GM10248 (cell line): ENCODE measurements at places on chromosomes 12 and 14.
A peak's percentile ranks its signal among the peaks of the same experiment; 100 is the strongest.

DNA sequence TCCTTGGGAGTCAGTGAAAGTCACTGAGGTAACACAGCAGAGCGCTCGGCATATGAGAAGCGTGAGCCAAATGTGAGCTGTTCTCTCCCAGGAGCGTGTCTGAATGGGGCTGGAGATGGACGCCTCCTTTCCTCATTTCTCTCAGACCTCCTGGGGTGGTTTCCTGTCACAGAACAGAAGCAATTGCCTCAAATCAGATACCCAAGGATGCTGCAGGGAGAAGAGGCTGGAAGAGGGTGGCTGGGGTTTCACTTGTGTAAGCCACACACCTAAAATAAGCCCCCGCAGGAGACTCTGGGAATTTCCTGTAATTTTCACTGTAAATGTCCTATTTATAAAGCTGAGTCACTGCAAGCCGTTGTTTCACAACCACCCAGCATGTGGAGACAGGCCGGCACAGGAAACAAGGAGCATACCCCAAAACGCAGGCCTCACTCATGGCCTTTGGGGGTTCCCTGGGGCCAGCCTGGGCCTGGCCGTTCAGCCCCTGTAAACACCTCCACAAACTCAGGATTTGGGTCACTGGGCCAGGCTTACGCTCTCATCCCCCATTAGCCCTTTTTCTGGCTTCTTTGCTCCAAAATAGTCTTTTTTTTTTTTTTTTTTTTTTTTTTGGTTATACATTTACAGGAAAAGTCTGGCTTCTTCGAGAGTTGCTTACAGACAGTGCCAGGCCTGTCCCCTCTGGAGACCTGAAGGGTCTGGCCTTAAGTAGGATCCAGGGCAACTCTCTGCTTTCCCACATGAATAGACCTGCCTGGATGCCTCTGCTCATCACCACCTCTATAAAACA, 55.3 kb downstream of the VCPKMT start:
- peak; percentile 46 for DNase-seq

- peak; percentile 23 for DNase-seq
Measured at GRCh38 chr12:85920324-85920947, 46.3 kb downstream of the NTS start.

- no peak for DNase-seq
Measured at GRCh38 chr12:92974759-92975158, 45.7 kb upstream of the EEA1 start.

GRCh38 chr12:49618576-49618975, 4.8 kb upstream of the PRPF40B start:
- no peak for DNase-seq

DNA sequence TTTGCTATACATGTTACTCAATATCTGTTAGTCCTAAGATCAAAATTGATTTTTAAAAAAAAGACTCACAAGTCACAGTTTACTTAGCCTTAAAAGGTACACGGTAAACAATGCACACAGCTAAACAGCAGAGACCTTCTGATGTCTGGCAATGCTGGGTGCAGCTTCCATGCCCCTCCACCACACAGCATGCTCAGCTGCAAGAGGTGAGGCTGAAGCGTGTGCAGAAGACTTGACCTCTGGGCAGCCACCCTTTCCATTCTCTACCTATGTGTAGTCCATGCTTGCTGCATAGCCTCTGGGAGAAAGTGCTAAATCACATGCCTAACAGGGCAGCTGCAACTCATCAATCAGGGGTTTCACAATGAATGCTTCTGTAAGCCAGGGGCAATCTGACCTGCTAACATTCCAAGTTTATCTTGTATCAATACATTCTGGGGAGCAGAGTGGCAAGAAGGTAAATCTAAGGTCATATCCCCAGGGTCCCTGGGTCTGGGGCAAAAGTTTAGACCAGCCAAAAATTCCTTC, 44.5 kb upstream of the AMN1 start:
- no peak for DNase-seq

DNA sequence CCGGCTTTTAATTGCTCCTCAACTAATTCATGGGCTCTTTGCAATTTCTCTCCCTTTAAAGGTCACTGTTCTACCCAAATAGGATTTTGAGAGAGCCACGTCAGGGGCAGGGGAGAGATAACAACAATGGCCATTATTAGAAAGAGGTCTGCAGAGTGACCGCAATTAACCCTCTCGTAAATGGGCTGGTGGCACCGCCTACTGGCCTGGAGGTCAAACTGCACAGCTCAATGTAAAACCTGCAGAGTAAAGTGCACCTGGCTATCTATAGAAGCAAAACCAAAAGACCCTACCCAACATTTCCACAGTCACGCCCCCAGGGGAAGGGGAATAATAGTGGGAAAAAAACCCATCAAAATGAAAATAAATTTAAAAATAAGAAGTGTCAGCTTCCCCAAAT, 21.6 kb upstream of the CLEC4E start:
- no peak for DNase-seq

DNA sequence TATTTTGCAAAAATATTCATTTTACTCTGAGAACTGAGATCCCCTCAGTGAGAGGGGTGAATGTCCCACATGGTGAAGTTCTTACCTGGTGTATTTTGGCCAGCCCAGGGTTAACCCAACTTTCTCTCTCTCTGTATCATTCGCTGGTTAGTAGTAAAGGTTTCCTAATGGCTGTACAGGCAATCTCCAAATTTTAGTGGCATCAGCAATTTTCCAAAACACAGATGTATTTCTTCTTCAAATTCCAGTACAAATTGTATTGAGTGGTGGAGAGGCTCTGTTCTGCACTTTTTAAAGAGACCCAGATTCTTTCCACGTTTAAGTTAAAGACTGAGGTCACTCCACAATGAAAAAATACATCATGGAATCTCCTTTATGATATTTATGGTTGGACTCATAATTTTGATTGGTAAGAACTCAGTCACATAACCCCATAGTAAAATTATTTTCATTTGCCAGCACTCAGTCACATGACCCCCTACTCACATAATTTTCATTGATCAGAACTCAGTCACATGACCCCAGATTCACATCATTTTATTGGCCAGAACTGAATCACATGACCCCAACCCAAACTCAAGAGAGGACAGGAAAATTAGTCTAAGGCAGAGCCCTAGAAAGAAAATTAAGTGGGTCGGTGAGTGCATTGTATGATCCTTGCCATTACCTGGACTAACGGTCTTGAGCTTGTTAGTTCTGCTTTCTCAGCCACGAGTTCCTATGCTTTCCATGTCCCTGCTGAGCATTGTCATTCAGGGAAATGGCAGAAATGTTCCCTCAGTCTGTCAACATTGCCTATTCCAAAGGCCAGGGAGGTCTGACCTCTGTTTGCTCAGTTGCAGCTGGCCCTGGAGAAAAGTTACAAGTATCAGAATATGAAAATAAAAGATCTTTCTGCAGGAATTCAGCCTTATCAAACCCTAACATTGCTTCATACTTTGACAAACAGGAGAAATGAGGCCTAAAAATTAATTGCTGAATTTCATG, 1536.2 kb downstream of the AACS start:
- DNase-seq: no peak
